ENCODE measurements at places on chromosomes 16 and 17.

GRCh38 chr17:64130559-64131001, 636 bp upstream of the ERN1 start:
- H3K27me3 ChIP-seq = no peaks in the 10 kb centered on the region
- H3K36me3 ChIP-seq = no peaks in the 10 kb centered on the region
- H3K4me3 ChIP-seq = peak overlapping the region; percentile 96
- peak overlapping the region; percentile 98 for H3K27ac ChIP-seq
- DNase-seq = peak; percentile 79

DNA sequence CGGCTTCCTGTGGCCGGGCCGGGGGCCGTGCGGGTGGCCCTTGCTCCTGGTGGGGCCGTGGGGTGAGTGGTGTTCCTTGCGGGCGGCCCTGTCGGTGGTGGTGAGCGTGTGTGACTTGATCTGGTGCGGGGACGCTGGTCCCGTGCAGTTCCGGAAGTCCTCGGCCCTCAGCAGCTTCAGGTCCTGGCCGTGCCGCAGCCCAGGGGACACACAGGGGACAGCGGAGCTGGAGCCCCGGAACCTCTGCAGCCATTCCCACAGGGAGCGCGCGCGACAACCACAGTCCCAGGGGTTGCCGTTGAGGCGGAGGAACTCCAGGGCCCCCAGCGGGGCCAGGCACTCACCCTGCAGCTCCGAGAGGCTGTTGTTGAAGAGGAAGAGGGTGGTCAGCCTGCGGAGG, 88.4 kb downstream of the RTN4RL1 start:
- DNase-seq = no peak
- H3K36me3 ChIP-seq = no peaks in the 10 kb centered on the region
- H3K4me3 ChIP-seq = no peak overlapping the region
- H3K4me1 ChIP-seq = no peaks in the 10 kb centered on the region
- H3K27ac ChIP-seq = no peak overlapping the region

DNA sequence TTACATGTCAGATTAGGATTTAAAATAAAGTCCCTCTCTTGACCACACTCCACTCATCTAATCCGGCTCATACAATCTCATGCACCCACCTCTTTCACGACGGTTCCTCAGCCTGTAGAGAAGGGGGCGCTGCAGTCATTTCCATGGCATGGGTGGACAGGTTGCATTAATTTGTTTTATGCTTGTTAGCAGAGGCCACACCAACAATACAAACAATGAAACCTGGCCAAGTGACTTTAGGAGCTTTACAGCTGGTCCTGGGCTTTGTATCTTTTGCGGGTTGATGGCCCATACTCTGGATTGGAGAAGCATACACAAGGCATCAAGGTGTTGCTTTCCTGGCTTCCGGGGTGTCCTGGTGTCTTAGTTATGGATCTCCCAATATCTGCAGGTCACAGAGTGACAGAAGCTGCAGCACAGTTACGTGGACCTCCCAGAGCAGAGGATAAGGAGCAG, 9.7 kb upstream of the SNF8 start:
- H3K4me1 ChIP-seq = no peaks in the 10 kb centered on the region
- H3K27me3 ChIP-seq = no peaks in the 10 kb centered on the region
- H3K36me3 ChIP-seq = no peaks in the 10 kb centered on the region

- no peak overlapping the region for H3K4me3 ChIP-seq
- H3K27ac ChIP-seq = no peak overlapping the region
- H3K36me3 ChIP-seq = no peaks in the 10 kb centered on the region
- no peak for DNase-seq
- H3K4me1 ChIP-seq = no peaks in the 10 kb centered on the region
Measured at GRCh38 chr17:61189968-61190367, 209.7 kb upstream of the TBX2 start.

GRCh38 chr17:81218991-81219390, 3.8 kb downstream of the CEP131 start:
- no peaks in the 10 kb centered on the region for H3K36me3 ChIP-seq
- no peak overlapping the region for H3K4me3 ChIP-seq
- no peak for DNase-seq
- H3K27me3 ChIP-seq = no peaks in the 10 kb centered on the region
- H3K4me1 ChIP-seq = peaks cover 17% of the 10 kb centered on the region

- H3K4me1 ChIP-seq = no peaks in the 10 kb centered on the region
- H3K27me3 ChIP-seq = no peaks in the 10 kb centered on the region
- H3K27ac ChIP-seq = peak overlapping the region; percentile 20
- H3K4me3 ChIP-seq = no peak overlapping the region
- H3K36me3 ChIP-seq = no peaks in the 10 kb centered on the region
- no peak for DNase-seq
Measured at GRCh38 chr17:57993471-57994365, 5.7 kb upstream of the VEZF1 start.

DNA sequence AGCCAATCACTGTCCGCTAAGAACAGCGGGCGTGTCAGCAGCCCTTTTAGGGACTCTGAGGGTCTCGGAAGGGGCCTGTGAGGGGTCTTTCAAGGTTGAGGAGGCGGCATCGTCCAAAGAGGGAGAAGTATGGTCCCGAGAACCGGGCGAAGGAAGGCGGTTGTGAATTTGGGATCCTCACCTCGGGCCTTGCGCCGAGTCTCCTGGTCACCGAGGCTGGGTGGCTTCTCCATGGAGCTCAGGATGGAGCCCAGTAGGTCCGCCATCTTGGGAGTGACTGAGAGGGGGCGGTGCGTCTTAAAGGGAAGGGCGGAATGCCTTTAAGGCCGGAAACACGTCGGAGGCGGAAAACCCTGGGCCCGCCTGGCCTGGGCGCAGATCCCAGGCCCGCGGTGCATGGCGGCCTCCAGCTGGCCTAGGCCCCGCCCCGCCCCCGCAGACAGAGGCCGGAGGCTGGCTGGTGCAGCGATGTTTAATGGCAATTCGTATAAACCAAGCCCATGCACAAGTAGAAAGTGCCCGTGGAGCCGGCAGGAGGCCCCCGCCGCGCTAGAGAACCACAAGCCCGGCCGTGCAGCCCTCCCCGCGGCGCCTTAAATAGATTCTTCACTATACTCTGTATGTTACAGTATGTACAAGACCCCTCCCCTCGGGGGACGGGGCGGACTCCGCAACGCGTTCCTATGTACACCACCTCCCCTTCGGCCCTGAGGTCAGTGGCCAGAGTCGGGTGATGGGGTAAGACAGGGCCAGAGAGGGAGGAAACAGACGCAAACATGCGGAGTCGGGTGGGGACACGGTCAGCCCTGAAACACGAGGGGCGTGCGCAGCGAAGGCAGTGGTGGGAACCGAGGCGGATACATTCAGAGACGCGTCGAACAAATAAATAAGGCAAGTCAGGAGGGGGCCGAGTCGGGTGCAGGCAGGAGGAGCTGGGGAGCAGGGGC, at the start of gene SPAG7:
Gene SPAG7, minus strand, starts transcription at position 279 of the 947 bp plus-strand sequence. Its CDS starts 13 bp downstream, at position 266.
- peaks cover 9% of the 10 kb centered on the region for H3K36me3 ChIP-seq
- peaks cover 25% of the 10 kb centered on the region for H3K4me1 ChIP-seq
- peak; percentile 63 for DNase-seq
- H3K27me3 ChIP-seq = no peaks in the 10 kb centered on the region
- peak within 1 kb of the TSS; percentile 94 for H3K27ac ChIP-seq

GRCh38 chr16:56520251-56520577, 390 bp upstream of the BBS2 start:
- DNase-seq = no peak
- H3K27ac ChIP-seq = peak overlapping the region; percentile 82
- H3K4me1 ChIP-seq = peaks cover 26% of the 10 kb centered on the region
- no peaks in the 10 kb centered on the region for H3K27me3 ChIP-seq
- H3K4me3 ChIP-seq = peak overlapping the region; percentile 91
- no peaks in the 10 kb centered on the region for H3K36me3 ChIP-seq

DNA sequence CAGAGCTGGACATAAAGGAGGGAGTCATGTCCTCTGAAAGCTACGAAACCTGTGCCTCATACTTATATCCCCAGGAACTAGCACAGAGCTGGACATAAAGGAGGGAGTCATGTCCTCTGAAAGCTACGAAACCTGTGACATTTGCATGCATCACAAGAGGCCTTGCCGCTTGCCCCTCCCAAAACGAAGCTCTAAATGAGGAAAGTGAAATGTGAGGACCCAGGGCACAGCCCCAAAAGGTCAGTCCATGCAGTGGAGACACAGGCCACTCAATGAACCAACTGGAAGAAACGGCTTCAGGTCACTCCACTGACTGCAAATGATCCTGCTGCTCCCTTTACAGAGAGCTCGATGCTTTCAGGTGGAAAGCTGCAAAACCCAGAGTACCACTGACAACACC, 38.3 kb downstream of the COG7 start:
- H3K4me3 ChIP-seq = no peak overlapping the region
- no peak for DNase-seq
- no peaks in the 10 kb centered on the region for H3K27me3 ChIP-seq
- peaks cover 87% of the 10 kb centered on the region for H3K36me3 ChIP-seq
- no peak overlapping the region for H3K27ac ChIP-seq
- no peaks in the 10 kb centered on the region for H3K4me1 ChIP-seq

DNA sequence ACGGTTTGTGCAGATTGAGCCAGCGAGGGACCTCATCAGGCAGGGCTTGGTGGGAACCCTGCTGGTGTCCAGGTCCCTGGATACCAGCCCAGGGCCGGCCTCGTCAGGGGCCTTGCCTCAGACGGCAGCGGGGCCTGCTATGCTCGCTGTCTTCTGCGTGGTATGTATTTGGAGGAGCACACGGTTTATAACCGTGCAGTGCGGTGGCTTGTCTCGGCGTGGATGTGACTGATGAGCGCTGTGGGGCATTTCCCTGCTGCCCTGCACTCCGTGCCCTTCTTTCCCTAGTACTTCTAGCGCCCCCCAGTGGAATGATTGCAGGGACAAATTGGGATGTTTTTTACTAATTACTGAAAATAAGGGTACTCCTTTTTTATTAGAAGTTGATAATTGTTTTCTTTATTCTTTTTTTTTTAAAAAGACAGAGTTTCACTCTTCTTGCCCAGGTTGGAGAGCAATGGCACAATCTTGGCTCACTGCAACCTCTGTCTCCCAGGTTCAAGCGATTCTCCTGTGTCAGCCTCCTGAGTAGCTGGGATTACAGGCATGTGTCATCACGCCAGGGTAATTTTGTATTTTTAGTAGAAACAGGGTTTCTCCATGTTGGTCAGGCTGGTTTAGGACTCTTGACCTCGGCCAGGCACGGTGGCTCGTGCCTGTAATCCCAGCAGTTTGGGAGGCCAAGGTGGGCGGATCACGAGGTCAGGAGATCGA, 15.3 kb downstream of the TBCD start:
- H3K4me3 ChIP-seq = no peak overlapping the region
- no peak for DNase-seq

- H3K27me3 ChIP-seq = no peaks in the 10 kb centered on the region
- H3K4me1 ChIP-seq = peaks cover 6% of the 10 kb centered on the region
- H3K27ac ChIP-seq = no peak overlapping the region
- no peak for DNase-seq
Measured at GRCh38 chr16:53937161-53937880, 233.4 kb downstream of the FTO start.

DNA sequence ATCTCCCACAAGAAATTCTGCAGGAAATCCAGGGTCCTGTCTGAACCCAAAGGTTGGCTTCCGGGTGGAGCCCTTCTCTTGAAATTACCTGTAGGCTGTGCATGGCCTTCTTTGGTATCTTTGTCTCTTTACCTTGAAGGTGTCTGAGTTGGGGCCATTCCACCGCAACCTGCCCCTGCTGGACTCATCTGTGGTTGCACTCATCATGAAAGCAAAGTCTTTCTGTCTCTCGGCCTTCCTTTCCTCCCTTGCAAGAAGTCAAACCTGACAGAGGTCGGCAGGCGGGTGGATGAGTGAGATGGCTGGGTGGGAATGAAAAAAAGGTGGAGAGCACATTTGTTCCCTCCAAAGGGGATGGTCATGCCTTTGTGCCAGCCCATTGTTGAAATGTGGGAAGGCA, 25.1 kb downstream of the SALL1 start:
- H3K27me3 ChIP-seq = no peaks in the 10 kb centered on the region
- H3K4me3 ChIP-seq = no peak overlapping the region
- H3K4me1 ChIP-seq = no peaks in the 10 kb centered on the region

GRCh38 chr17:83155128-83156121, 76.0 kb downstream of the METRNL start:
- H3K27ac ChIP-seq = peak overlapping the region; percentile 27
- H3K4me3 ChIP-seq = no peak overlapping the region
- no peaks in the 10 kb centered on the region for H3K36me3 ChIP-seq
- H3K27me3 ChIP-seq = no peaks in the 10 kb centered on the region

DNA sequence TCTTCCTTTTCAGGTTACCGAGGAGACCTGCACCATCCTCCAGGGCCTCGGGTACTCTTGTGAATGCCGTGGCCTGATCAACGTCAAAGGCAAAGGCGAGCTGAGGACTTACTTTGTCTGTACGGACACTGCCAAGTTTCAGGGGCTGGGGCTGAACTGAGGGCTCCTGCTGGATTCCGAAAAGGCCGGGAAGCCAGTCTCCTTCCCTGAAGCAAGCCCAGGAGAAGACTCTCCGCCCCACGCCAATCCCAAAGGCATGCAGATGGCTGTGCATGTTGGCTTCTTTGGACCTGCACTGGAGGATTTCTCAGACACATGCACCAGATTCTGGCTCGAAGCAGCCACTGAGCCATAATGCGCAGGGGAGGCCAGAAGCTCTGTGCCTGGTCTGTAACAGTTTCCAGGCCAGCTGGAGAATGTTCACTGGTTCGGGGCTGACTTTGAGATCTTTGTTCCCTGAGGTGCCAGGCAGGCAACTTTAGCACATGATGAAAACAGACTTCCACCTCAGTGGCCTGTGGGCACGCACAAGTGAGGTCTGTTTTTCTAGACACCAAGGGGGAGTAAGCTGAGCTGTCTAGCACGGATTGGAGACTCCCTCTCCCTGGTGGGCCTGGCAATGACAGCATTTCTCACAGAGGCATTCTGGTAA, 49.1 kb downstream of the ADCY7 start:
- H3K4me3 ChIP-seq = no peak overlapping the region
- no peaks in the 10 kb centered on the region for H3K27me3 ChIP-seq
- peaks cover 86% of the 10 kb centered on the region for H3K36me3 ChIP-seq
- no peaks in the 10 kb centered on the region for H3K4me1 ChIP-seq
- peak; percentile 59 for DNase-seq

- no peak overlapping the region for H3K27ac ChIP-seq
- DNase-seq = no peak
- no peaks in the 10 kb centered on the region for H3K27me3 ChIP-seq
- H3K36me3 ChIP-seq = peaks cover 8% of the 10 kb centered on the region
- peaks cover 10% of the 10 kb centered on the region for H3K4me1 ChIP-seq
- H3K4me3 ChIP-seq = no peak overlapping the region
Measured at GRCh38 chr17:18921912-18922451, 30.0 kb upstream of the SLC5A10 start.

DNA sequence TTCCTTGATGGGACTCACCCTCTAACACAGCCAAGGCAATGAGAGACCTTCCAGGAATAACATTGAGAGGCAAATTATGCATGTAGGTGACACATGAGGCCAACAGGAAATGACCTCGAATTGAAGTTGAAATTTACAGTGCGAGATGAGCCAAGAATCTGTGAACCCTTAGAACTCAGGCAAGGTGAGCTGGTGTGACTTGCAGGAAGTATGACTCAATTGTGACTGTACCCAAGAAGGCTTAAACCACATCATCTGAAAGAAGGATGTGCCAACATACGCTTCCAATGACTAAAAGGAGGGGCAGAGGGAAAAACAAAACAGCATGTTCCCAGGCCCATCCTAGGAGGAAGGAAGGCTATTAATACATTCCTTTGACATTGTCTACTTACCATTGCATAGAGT, 44.8 kb downstream of the PITPNC1 start:
- no peak for DNase-seq
- H3K27me3 ChIP-seq = no peaks in the 10 kb centered on the region
- no peak overlapping the region for H3K27ac ChIP-seq
- H3K36me3 ChIP-seq = no peaks in the 10 kb centered on the region
- no peaks in the 10 kb centered on the region for H3K4me1 ChIP-seq

GRCh38 chr16:70608521-70608920, 37.8 kb upstream of the IL34 start:
- no peaks in the 10 kb centered on the region for H3K36me3 ChIP-seq
- DNase-seq = no peak
- H3K27ac ChIP-seq = no peak overlapping the region
- peaks cover 11% of the 10 kb centered on the region for H3K4me1 ChIP-seq

All from ascending aorta (tissue), 2 donors.